ENCODE measurements at places on chromosomes 3 and 15. TPM values are rescaled to one million over a fixed set of nuclear protein-coding genes. Genes with fewer than 3 reads are reported as not detected.

The NEK10 gene
- polyA plus RNA-seq = 0.73 TPM

GRCh38 chr3:15326673-15327072, 5.7 kb downstream of the SH3BP5 start:
- H3K27ac ChIP-seq = peak overlapping the region; percentile 82
- no peaks in the 10 kb centered on the region for H3K27me3 ChIP-seq
- no peak overlapping the region for H3K4me3 ChIP-seq
- peaks cover 46% of the 10 kb centered on the region for H3K4me1 ChIP-seq
- DNase-seq = no peak
- H3K36me3 ChIP-seq = no peaks in the 10 kb centered on the region

GRCh38 chr15:77830051-77830468, 197.3 kb upstream of the LINGO1 start:
- DNase-seq = no peak
- no peaks in the 10 kb centered on the region for H3K27me3 ChIP-seq
- no peak overlapping the region for H3K4me3 ChIP-seq
- H3K27ac ChIP-seq = no peak overlapping the region
- H3K4me1 ChIP-seq = no peaks in the 10 kb centered on the region
- no peaks in the 10 kb centered on the region for H3K36me3 ChIP-seq

The SLC2A2 gene
- 40.8 TPM for polyA plus RNA-seq
